GM12892 (cell line): ENCODE measurements at places on chromosomes 13 and 19.

DNA sequence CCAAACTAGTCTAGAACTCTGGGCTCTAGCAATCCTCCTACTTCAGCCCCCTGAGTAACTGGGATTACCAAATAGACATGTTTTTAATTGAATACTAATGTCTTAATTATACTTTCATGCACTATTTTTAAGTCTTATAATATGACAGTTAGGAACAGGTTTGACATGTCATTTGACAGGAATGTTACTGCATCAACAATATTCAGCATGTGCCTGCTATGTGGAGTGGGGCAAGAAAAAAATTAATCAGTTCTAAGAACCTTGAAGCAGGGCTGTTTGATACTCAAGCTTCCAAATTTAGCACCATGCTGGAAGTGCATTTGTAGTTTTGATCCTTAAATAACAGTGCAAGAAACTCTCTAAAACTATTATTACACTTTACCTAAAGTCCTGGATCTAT, 265.3 kb downstream of the MZT1 start:
- DNase-seq, result no peak

DNA sequence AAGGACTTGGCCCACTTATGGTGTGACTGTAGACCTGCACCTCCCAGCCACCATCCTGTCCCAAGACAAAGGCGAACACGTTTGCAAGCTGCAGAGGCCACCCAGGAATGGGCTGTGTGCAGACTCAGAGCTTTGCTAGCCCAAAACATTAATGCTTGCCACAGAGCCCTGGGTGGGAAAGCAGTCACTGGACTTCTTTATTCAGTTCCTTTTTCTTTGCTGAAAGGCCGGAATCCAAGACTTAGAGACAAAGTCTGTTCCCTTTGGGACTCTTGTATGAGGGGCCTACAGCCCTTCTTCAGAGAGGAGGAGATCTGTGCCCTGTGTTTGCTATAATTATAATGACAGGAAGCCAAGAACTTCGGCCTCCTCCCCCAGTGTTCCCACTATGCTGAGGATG, 167.8 kb downstream of the DLEU7 start:
- DNase-seq, result no peak

- DNase-seq, result peak; percentile 38
These were observed 4.3 kb downstream of the FAAP24 start for GRCh38 chr19:32976223-32976805.

DNA sequence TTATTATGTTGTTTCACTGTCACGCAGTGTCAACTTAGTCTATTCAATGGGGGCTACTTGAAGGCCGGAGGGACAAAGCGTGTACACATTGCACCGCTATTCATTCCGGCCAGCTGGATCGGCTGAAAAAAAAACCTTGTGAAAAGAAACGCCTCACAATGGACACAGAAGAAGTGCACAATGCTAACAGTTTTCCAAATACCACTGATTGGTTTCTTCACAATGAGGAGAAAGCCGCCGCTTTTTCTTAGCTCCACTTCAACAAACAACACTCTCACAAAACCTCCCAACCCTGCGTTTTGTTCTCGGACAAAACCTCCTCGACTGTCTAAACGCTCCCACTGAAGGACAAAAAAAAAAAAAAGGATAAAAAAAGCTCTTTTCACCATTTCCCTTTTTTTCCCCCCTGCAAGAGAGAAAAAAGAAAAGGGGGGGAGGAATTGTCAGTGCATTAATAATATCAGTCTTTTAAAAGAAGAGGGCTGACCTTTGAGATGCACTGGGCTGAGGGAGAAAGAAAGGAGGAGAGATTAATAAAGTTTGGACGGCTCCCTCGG, 5.4 kb downstream of the SOX21 start:
- no peak for DNase-seq

DNA sequence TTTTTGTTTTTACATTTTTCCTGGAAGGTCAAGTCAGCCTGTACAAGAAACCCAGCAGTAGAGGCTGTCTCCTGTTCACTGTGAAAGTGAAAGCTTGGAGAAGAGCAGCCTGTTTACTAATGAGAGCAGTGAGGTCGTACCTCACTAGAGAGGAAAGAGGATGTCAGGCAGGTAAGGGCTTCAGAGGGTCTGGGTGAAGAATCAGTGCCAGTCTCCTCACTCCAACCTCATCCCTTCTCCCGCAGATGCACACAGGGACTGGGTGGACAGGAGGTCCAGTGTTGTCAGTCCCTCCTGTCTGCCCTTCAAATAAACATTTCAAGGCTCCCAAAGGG, 462.5 kb downstream of the KLF5 start:
- DNase-seq, result no peak

GRCh38 chr19:55679343-55680257, 4.6 kb downstream of the EPN1 start:
- no peak for DNase-seq

- DNase-seq, result no peak
These were observed 1.8 kb upstream of the LHFPL6 start for GRCh38 chr13:39604756-39605155.

GRCh38 chr13:98937911-98938381, 39.9 kb downstream of the DOCK9 start:
- no peak for DNase-seq

- DNase-seq, result no peak
These were observed 6.9 kb downstream of the CARM1 start for GRCh38 chr19:10878253-10878652.

GRCh38 chr19:51066393-51067186, 1.7 kb upstream of the KLK13 start:
- DNase-seq, result no peak

DNA sequence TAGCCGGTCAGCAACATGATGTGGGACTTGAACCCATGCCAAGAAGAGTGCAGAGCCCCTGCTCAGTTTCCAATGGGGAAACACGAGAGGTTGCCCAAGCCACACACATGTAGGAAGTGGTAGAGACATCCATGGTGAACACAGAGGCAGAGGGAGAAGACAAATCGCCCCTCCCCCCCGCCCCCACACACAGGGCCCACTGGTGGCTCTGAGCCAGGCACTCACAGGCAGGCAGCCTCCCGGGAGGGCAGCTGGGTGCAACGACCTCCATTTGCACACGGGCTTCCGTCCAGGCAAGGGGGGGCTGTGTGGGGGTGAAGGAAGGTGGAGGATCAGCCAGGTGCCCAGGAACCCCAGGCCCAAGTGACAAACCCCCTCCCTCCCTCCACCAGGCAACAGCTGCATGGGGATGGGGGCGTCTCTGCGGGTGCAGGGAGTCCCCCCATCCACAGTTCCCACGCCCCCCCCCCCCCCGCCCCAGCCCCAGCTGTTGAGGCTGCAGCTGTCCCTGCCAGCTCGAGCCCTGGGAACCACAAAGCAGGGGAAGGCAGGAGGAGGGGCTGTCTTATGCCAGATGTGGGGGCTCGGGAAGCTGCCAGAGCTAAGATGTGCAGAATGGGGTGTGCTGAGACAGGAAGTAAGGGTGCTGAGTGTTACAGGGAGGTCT, 3.4 kb downstream of the NOTCH3 start:
- no peak for DNase-seq

- DNase-seq, result no peak
These were observed 14.2 kb downstream of the HPN start for GRCh38 chr19:35055715-35056179.

DNA sequence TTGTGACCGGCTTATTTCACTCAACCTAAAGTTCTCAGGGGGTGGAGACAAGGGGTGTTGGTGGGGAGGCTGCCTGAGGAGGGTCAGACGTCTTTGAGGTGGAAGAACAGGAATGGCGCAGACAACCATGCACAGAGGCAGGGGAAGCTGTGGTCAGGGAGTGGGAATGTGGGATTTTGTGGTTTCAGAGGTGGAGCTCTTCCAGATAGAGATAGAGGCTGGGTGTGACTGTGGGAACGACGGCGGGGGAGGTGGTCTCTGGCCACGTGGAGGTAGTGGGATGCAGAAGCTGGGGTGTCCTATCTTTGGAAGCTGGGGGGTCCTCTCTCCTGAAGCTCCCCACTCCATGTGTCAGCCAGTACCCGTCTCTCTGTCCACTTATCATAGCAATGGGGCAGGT, 7.8 kb upstream of the KLK14 start:
- no peak for DNase-seq

- DNase-seq, result peak; percentile 17
These were observed 30.1 kb downstream of the WDFY2 start for GRCh38 chr13:51614350-51614786.

DNA sequence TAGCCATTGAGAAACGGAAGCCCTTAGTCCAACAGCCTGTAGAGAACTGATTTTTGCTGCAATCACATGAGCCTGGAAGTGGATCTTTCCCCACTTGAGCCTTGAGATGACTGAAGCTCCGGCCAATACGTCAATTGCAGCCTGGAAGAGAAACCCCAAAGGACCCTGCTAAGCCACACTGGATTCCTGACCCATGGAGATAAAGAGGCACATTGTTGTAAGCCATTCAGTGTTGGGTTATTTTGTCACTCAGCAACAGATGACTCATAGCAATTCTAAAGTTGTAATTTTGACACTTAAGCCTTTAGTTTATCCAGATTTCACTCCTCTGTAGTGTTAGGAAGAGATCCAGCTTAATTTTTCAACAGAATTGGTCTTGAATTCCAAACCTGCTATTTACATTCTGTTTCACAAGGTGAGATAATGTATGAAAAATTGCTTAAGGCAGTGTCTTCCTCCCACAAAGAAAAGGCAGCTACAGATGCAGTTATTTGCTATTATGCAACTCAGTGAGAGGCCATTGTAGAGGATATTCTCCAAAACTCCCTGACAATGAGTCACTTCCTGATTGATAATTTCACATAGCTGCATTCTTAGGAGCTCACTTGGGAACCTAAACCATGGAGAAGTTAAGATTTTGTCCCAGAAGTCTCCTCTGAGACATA, 59.4 kb upstream of the TSHZ3 start:
- DNase-seq, result no peak

- DNase-seq, result no peak
These were observed 889 bp downstream of the GTF2F2 start for GRCh38 chr13:45120967-45121831.

- DNase-seq, result no peak
These were observed 276.4 kb downstream of the KCNRG start for GRCh38 chr13:50291611-50292010.

DNA sequence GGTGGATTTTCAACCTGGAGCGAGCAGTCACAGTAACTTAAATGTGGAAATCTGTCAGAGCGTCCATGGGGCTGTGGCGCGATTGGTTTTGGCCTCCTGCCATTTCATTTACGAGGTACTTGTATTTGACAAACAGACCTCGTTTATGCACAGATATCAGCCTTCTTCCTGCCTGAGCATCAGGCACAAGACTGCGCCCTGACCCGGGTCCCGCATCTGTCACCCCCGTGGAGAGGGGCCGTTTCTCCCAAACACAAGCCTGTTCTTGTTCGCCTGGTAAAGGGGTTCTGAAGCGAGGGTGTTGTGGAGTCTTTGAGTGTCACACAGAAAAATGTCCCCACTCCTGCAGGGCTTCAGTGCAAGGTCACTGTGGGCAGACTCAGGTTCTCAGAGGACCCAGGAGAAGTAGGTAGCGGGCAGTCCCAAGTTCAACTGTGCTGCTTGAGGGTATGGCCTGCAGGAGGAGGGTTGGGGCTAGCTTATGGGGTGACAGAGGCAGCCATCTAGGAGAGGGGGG, 202.3 kb downstream of the URI1 start:
- DNase-seq, result no peak

DNA sequence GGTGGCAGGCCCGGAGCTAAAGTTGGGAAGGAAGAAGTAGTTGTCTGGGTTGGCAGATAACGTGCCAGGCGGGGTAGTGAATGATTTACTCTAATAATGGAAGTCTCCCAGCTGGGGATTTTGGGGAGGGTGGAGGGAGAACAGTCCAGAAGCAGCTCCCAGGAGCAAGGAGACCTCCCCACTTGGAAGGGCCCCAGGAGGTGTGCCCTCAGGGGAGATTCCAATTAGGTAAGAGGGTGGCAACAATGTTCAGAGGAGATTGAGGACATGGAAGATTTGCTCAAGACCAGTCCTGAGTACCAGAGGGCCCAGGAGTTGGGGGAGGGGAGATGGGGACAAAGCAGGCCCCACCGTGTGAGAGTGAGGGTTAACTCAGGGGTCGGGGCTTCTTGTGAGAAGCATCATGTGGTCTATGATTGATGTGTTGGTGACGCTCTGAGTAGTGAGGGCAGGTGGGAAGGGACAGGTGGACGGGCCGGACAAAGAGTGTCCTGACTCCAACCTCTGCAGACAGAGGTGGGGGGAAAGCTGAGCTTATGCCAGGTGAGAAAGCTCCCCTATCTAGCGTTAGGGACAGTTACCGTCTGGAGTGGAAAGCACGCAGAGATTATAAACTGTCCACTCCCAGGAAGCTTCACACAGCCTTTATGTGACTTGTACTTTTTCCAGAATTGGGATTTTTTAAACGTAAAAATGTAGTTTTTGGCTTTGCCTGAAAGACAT, 3.5 kb downstream of the SPINT2 start:
- no peak for DNase-seq

DNA sequence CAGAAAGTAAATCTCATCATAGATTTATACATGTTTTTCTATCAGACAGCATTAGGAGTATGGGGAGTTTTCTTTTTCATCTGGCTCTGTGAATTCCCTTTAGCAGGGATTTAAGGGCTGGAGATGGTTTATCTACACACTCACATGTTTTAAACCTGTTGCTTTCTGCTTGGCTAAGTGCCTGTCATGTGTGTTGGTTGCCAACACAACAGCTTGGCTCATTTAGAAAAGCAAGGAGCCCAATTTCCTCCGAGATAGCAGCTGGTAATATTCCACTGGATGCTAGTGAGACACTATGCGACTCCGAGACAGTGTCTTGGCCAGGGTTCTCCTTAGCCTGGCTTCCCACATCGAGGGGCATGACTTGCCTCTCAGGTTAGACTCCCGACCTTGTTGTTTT, 83.3 kb downstream of the KLF5 start:
- no peak for DNase-seq

- DNase-seq, result no peak
These were observed 15.2 kb upstream of the PPP1R12C start for GRCh38 chr19:55132453-55133129.

- no peak for DNase-seq
These were observed 106.4 kb upstream of the MLNR start for GRCh38 chr13:49113526-49114286.

DNA sequence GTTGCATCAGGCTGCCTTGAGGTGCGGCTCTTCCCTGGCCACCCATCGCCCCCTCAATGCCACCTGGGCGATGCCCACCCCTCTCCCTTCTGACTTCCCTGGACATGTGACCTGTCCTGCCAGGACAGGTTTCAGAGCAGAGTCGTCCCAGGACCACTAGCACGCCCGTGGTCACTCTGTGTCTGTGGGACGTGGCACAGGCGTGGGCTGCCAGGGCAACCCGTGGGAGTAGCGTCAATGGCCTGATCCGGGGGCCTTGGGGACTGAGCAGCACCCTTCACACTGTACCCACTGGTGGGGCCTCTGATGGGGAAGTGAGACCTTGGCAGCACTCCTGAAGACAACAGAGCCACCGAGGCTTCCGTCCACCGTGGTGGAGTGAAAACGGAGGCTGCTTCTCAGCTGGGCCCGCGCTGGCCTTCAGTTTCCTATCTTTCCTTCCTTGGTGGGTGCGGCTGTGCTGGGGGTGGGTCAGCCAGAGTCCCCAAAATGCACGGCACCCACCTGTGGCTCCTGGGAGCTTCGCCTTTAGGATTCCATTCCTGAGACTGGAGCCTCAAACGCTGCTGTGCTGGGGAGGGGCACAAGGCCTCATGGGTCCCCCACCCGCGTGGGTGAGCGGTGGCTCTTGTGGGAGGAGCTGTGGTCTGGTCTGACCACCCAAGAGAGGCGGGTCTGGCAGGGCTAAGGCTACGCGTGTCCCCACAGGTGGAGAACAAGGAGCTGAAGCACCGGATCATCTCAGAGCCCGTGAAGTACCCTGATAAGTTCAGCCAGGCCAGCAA, 26.7 kb upstream of the TMEM255B start:
- no peak for DNase-seq
